MM.1S (cell line): ENCODE measurements at places on chromosomes 5 and 9.
A peak's percentile ranks its signal among the peaks of the same experiment; 100 is the strongest.

GRCh38 chr5:38601133-38601862, 44.9 kb upstream of the LIFR start:
- H3K27ac ChIP-seq: no peak overlapping the region
- no peak overlapping the region for H3K4me3 ChIP-seq
- H3K4me1 ChIP-seq: no peaks in the 10 kb centered on the region
- H3K27me3 ChIP-seq: no peaks in the 10 kb centered on the region
- DNase-seq: no peak
- no peaks in the 10 kb centered on the region for H3K36me3 ChIP-seq

DNA sequence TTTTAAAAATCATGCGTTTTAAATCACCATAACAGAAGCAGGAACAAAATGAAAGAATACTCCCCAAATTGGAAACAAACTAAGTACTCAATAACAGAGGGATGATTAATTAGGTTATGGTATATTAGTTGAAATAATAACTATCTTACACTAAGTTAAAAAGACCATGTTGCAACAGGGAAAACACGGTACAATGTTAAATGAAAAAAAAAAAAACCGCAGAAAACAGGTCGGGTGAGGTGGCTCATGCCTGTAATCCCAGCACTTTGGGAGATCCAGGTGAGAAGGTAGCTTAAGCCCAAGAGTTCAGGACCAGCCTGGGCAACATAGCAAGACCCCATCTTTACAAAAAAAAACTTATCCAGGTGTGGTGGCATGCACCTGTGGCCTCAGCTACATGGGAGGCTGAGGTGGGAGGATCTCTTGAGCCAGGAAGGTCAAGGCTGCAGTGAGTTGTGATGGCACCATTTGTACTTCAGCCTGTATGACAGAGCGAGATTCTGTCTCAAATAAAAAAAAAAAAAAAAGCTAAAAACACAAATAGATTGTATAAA, 2.4 kb upstream of the PTPN3 start:
- 0 out of 2 replicates have a peak, but pooled peaks cover 4% of the 10 kb centered on the region for H3K4me1 ChIP-seq
- H3K36me3 ChIP-seq: no peaks in the 10 kb centered on the region

DNA sequence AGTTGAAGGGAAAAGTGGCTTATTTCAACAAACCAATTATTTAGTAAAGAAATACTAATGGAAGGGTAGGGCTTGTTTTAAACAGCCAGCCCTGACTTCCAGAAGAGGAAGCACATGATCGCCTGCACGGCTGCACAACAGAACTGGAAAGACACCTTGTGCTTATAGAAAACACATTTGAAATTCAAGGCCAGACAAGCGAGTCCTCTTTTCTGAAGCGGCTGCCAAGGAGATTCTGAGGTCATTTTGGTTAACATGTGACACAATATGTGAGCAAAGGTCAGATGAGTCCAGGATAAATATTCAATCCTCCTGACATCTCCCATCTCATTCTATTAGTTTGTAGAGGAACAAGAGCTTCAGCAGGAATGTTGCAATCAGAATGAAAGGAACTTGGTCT, 461.4 kb upstream of the ST8SIA4 start:
- H3K36me3 ChIP-seq: no peaks in the 10 kb centered on the region
- H3K27ac ChIP-seq: no peak overlapping the region
- H3K27me3 ChIP-seq: no peaks in the 10 kb centered on the region
- peaks cover 13% of the 10 kb centered on the region for H3K4me1 ChIP-seq
- DNase-seq: no peak

DNA sequence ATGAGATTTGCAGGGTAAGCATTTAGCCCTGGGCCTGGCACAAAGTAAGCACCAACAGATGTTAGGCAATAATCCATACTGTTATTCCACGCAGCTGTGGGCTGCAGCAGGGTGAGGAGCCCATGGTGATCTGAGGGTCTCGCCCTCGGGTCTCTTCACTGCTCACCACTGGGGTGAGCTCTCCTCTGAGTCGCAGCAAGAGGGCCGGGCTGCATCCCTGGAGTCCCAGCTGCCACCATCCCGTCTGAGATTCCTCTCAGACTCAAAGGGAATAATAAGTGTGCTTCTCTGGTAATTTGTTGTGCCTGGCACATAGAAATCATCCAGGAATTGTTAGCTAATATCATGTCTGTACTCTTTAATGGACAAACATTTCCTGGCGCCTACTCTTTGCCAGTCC, 6.9 kb downstream of the NKX2-5 start:
- H3K27me3 ChIP-seq: peaks cover 51% of the 10 kb centered on the region
- H3K27ac ChIP-seq: no peak overlapping the region
- DNase-seq: no peak
- no peaks in the 10 kb centered on the region for H3K4me1 ChIP-seq

GRCh38 chr5:67619636-67620035, 423.0 kb upstream of the CD180 start:
- peak overlapping the region; percentile 56; the same call in 1 of the 2 replicates for H3K27ac ChIP-seq
- H3K27me3 ChIP-seq: no peaks in the 10 kb centered on the region

- H3K4me1 ChIP-seq: peaks cover 5% of the 10 kb centered on the region; the same call in 1 of the 2 replicates
- H3K27ac ChIP-seq: no peak overlapping the region
- H3K27me3 ChIP-seq: no peaks in the 10 kb centered on the region
Measured at GRCh38 chr5:95631991-95632675, 12.2 kb downstream of the GPR150 start.

GRCh38 chr5:103211576-103212561, 46.7 kb upstream of the MACIR start:
- H3K27ac ChIP-seq: peak overlapping the region; percentile 31; the same call in 1 of the 2 replicates
- peaks cover 14% of the 10 kb centered on the region for H3K4me1 ChIP-seq
- DNase-seq: peak; percentile 87
- H3K4me3 ChIP-seq: peak overlapping the region; percentile 33
- H3K27me3 ChIP-seq: no peaks in the 10 kb centered on the region

DNA sequence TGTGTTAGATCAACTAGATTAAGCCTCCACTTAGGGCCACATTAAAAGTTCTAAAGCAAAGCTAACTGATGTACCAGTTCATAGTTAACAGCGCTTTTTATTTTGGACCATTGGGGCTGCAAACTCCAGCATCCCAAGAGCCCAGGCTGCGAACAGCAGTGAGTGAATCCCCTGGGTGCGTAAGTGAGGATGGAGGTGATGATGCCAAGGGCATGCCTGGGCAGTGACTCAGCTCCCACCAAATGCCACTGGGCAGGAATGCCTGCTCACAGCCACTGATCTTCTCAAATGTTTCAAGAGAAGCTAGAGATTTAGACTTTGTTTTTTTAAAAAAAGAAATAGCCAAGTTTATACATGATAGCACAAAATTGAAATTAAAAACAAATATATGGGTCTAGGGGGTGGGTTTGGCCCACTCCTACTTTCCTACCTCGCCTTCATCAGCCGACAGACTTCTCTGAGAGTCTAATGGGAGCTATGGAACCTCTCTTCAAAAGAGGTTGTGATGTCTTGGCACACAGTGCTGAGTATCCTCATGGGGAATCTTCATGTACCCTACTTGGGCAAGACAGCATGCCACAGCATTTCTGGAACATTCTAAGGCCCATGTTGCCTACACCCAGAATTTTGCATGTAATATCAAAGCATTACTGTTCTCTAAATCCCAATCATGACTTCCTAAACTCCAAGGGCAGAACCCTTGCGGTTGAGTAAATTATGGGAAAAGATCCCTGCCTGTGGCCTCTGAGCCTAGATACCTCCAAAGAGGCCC, 398.1 kb downstream of the EBF1 start:
- H3K4me3 ChIP-seq: no peak overlapping the region
- H3K27me3 ChIP-seq: no peaks in the 10 kb centered on the region
- no peaks in the 10 kb centered on the region for H3K4me1 ChIP-seq
- no peak overlapping the region for H3K27ac ChIP-seq
- no peak for DNase-seq

- H3K27ac ChIP-seq: no peak overlapping the region
- no peak overlapping the region for H3K4me3 ChIP-seq
- no peak for DNase-seq
- H3K36me3 ChIP-seq: no peaks in the 10 kb centered on the region
- H3K27me3 ChIP-seq: no peaks in the 10 kb centered on the region
Measured at GRCh38 chr5:144369006-144369405, 198.3 kb downstream of the KCTD16 start.

DNA sequence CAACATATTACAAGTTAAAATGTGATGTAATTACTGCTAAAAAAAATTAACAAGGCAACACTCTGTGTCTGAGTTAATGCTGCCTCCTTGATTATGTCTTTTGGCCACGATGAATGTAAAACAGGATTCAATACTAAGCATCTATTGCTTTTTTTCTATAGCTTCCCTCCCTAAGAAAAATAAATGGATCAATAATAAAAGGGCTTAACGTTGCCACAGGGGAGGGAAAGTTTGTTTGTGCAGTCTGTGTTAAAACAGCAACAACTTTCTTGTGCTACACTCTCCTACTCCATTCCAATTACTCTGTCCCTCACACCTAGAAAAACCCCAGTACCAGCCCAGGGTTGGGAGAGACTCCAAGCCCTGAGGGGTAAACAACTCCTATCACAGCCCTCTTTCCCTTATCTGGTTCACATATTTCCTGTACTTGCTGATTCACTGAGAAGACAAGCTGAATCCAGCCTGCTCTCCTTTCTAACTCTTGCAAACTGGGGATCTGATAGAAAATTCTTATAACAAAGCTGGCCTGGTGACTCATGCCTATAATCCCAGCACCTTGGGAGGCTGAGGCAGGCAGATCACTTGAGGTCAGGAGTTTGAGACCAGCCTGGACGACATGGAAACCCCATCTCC, 44.8 kb downstream of the PTPN3 start:
- no peaks in the 10 kb centered on the region for H3K36me3 ChIP-seq
- H3K27me3 ChIP-seq: no peaks in the 10 kb centered on the region
- H3K4me1 ChIP-seq: no peaks in the 10 kb centered on the region
- DNase-seq: no peak

GRCh38 chr5:123511290-123511647, 708 bp upstream of the CSNK1G3 start:
- H3K27ac ChIP-seq: peak overlapping the region; percentile 78; the same call in 1 of the 2 replicates
- H3K4me1 ChIP-seq: peaks cover 5% of the 10 kb centered on the region; the same call in 1 of the 2 replicates
- no peaks in the 10 kb centered on the region; the same call in 1 of the 2 replicates for H3K27me3 ChIP-seq
- H3K4me3 ChIP-seq: peak overlapping the region; percentile 72

DNA sequence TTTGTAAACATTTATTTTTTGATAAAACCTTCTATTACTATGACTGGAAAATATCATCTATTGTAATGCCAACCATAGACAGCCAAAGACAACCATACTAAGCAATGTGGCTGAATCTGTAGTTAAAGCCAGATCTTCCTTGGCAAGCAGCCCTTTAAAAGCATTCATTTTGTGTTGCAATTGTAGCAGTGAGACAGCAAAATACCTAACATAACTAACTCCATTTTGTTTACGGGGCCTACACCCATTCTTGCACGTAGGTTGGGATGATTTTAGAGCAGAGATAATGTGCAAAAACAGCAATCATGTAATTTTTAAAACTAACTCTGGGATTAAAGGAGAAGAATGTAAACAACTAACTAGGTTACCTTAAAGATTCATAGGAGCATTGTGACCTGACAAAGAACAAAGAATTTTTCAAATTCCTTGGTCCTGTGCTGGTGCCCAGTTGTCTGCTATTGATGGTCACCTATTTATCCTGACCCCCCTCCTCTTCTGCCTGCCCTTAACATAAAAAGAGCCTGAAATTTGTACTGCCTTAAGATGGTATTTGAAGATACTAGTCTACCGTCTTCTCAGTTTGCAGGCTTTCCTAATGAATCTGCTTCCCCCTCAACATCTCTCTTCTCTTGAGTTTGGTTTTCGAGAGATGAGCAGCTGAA, 10.6 kb downstream of the IFNA1 start:
- no peak overlapping the region for H3K4me3 ChIP-seq
- no peaks in the 10 kb centered on the region for H3K4me1 ChIP-seq
- no peaks in the 10 kb centered on the region for H3K36me3 ChIP-seq

DNA sequence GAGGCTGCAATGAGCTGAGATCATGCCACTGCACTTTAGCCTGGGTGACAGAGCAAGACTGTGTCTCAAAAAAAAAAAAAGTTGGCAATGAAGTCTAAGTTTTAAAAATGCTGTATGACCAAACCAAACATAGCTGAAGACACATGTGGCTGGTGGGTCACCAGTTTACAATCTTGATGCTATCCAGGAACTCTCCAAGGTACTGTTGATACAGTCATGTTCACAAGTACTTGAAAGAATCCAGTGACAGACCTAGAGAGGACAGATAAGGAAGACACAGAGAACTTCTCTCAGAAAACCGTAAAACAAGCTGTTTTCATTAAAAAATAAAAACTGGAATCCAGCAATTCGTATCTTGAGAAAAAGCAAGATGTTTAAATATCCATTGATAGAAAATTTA, 95.7 kb downstream of the ACTBL2 start:
- H3K36me3 ChIP-seq: no peaks in the 10 kb centered on the region
- H3K27ac ChIP-seq: no peak overlapping the region
- DNase-seq: no peak
- no peaks in the 10 kb centered on the region for H3K4me1 ChIP-seq
- no peak overlapping the region for H3K4me3 ChIP-seq
- no peaks in the 10 kb centered on the region for H3K27me3 ChIP-seq

GRCh38 chr5:43515678-43516048, 715 bp upstream of the C5orf34 start:
- H3K36me3 ChIP-seq: no peaks in the 10 kb centered on the region
- peaks cover 11% of the 10 kb centered on the region; the same call in 1 of the 2 replicates for H3K4me1 ChIP-seq
- no peak for DNase-seq
- H3K4me3 ChIP-seq: peak overlapping the region; percentile 90
- no peaks in the 10 kb centered on the region for H3K27me3 ChIP-seq
- no peak overlapping the region for H3K27ac ChIP-seq

GRCh38 chr5:29889051-29889450, 1304.4 kb upstream of the CDH6 start:
- no peak overlapping the region for H3K27ac ChIP-seq
- no peak for DNase-seq
- H3K27me3 ChIP-seq: no peaks in the 10 kb centered on the region
- no peak overlapping the region for H3K4me3 ChIP-seq
- H3K4me1 ChIP-seq: no peaks in the 10 kb centered on the region

DNA sequence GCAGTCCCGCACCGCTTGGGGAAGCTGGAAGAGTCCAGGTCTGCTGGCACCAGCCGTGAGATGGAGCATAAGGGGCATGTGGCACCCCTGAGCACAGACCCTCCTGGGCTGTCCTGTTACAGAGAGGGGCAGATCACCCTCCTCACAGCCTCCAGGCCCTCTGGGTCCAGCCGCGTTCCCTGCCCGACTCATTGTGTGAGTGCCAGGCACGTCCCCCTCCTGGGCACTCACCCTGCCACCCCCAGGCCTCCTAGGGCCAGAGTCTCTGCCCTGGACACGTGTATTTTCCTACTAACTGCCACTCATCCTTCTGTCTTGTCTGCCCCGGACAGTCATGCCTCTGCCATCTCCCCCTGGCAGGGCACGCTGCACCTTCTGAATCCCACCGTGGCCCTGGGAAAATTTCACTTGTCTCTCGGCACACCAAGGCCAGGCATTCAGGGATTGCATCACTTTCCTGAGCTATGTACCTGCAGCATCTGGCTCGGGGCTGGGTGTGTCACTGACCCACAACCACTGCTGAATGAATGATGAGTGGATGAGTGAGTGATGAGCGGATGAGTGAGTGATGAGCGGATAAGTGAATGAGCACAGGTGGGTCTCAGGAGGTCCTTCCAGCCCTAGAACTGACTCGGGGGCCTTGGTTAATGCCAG, 21.5 kb upstream of the FCN1 start:
- no peaks in the 10 kb centered on the region for H3K4me1 ChIP-seq
- peaks cover 98% of the 10 kb centered on the region for H3K27me3 ChIP-seq
- H3K4me3 ChIP-seq: no peak overlapping the region
- H3K36me3 ChIP-seq: no peaks in the 10 kb centered on the region
